ENCODE measurements at places on chromosomes 4 and X. TPM values are rescaled to one million over a fixed set of nuclear protein-coding genes. Genes with fewer than 3 reads are reported as not detected.

GRCh38 chr4:38493066-38493465, 170.9 kb upstream of the KLF3 start:
- no peak overlapping the region for H3K4me3 ChIP-seq
- H3K36me3 ChIP-seq = no peaks in the 10 kb centered on the region
- H3K27ac ChIP-seq = no peak overlapping the region
- no peaks in the 10 kb centered on the region for H3K27me3 ChIP-seq

DNA sequence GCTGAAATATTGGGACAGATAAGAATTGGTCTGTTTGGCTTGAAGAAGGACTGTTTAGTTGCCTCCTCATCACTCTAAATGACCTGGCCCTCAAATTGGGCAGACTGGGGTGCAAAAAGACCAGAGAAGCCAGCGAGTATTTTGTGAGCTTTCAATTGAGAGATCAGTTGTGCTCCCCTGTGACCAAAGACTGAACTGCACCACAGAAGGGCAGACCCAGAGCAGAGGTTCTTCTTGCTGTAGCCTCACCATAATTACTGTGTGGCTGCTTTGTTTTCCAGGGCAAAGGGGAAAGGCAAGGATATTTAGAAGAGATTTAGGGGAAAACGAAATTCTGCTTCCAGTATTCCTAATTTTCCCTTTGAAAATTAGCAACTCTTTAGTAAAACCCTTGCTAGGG, 104.0 kb upstream of the MBNL3 start:
- no peaks in the 10 kb centered on the region for H3K27me3 ChIP-seq
- DNase-seq = no peak
- H3K4me1 ChIP-seq = no peaks in the 10 kb centered on the region
- H3K27ac ChIP-seq = no peak overlapping the region
- no peaks in the 10 kb centered on the region for H3K36me3 ChIP-seq
- no peak overlapping the region for H3K4me3 ChIP-seq

GRCh38 chr4:26342328-26343037, 21.7 kb downstream of the RBPJ start:
- peaks cover 26% of the 10 kb centered on the region for H3K4me1 ChIP-seq
- H3K27ac ChIP-seq = no peak overlapping the region
- no peaks in the 10 kb centered on the region for H3K27me3 ChIP-seq
- no peak for DNase-seq
- H3K36me3 ChIP-seq = no peaks in the 10 kb centered on the region
- H3K4me3 ChIP-seq = no peak overlapping the region

DNA sequence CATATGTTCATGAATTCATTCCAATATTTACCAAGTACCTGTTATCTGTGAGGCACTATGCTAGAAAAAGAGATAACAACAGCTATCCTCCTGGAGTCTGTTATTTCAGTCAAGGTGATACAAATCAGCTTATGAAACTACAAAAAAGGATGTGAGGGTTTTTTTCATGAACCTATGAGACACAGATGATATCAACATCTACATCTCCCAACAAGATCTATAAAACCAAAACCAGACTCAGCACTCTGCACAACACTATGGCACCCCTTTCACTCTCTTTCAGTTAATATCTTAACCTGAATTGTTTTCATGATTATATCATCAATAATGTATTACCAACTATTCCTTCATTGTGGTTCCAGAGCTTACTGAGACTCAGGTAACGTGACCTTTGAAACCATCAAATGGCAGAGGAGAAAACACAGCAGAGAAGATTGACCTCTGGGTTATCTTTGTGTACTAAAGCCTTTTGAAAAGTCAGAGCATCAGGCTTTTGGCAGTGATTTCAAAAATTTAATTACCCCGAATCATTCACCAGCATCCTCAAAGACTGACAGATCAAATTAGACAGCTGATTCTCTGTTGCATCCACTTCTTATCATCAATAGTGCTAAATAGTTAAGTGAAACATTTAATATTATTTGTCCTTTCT, 244.6 kb upstream of the FTHL17 start:
- H3K27me3 ChIP-seq = no peaks in the 10 kb centered on the region
- no peak for DNase-seq
- no peak overlapping the region for H3K4me3 ChIP-seq

DNA sequence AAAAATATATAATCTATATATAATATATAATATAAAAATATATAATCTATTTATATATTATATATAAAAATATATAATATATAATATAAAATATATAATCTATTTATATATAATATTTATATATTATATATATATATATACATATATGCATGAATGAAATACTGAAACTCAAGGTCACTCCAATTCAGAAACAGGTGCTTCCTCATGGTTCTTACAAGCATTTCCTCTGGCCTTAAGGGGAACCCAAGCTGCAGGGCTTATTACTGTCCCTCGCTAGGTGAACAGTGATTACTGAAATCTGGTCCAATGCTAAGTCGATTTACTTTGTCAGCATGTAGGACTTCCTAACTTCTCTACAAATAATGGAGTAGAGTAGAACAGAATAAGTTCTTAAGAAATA, 174.3 kb downstream of the GPM6A start:
- no peak overlapping the region for H3K27ac ChIP-seq
- H3K36me3 ChIP-seq = no peaks in the 10 kb centered on the region
- no peak overlapping the region for H3K4me3 ChIP-seq
- no peaks in the 10 kb centered on the region for H3K27me3 ChIP-seq

DNA sequence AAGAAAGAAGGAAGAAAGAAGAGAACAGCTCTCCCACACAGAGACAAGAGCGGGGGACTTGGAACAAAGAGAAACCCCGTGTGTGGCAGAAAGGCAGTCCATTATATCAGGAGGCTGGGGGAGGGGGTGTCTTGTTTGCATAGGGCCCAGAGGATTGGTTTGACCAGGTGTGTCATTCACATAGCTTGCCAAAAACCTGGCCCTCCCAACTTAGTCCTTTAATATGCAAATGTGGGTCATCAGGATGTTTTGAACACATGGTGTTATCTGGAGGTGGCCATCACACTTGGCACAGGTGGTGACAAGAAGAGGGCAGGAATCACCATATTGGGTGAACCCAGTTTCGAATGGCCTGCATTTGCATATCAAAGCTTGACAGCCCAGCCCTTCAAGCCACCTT, 111.7 kb downstream of the LINC00632 start:
- no peak for DNase-seq
- no peaks in the 10 kb centered on the region for H3K4me1 ChIP-seq
- no peak overlapping the region for H3K27ac ChIP-seq
- peaks cover 12% of the 10 kb centered on the region for H3K27me3 ChIP-seq
- no peak overlapping the region for H3K4me3 ChIP-seq
- no peaks in the 10 kb centered on the region for H3K36me3 ChIP-seq

- no peak for DNase-seq
- H3K27me3 ChIP-seq = no peaks in the 10 kb centered on the region
- H3K36me3 ChIP-seq = no peaks in the 10 kb centered on the region
These were observed 58.5 kb downstream of the ASMT start for GRCh38 chrX:1673337-1673736.

DNA sequence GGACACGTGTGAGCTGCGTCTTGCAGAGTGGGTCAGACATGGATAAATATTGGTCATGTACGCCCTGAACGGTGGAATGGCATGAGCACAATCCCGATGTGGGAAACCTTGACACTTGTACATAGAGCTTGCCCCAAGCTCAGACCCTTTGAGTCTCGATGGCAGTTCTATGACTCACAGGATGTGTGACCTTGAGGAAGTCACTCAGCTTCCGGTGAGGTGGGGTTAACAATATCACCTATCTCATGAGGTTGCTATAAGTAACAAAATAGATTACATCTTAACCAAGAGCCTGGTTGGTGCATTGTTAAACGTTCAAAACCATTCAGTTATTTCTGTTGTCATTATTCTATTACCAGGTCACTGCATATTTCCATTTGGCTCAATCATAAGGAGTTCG, 109.1 kb upstream of the TBL1X start:
- no peaks in the 10 kb centered on the region for H3K36me3 ChIP-seq
- H3K4me3 ChIP-seq = no peak overlapping the region

DNA sequence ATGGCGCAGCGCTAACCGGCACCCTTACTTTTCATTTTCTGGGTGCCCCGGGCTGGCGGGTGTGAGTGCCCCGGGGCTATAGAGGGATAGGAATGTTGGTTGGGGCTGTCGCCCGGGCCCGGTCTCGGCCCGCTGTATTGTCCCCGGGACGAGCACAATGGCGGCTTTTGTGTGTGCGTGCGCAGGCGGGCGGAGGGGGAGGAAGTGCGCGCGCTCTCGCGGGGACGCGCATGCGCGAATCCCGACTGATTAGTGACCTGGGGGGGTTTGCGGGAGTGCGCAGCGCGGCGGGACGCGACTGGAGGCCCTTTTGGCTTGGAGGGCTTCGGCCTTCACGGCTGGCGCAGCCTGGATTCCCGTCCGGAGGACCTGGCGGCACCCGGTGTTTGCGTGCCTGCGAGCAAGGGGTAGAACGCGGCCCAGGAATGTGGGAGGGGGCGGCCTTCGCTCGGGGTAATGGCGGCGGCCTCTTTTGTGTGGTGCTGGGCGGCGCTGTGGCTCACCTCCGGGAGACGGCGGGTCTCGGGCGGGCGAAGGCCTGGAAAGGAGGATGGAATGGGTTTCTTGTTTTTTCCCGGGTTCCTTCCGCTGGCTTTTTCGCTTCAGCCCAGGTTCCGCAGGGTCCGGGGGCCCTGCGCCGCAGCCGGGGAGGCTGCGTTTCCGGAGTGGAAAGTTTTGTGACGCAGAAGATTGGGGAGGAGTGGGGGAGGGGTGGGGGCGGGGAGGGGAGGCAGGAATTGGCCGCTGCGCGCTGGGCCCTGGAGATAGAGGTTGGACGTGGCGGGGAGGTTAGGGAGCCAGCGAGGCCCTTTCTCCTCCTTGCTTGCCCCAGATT, 618 bp downstream of the DDX3X start:
- peak overlapping the region; percentile 96 for H3K4me3 ChIP-seq
- DNase-seq = peak; percentile 75
- peak overlapping the region; percentile 100 for H3K27ac ChIP-seq
- no peaks in the 10 kb centered on the region for H3K36me3 ChIP-seq
- no peaks in the 10 kb centered on the region for H3K4me1 ChIP-seq

DNA sequence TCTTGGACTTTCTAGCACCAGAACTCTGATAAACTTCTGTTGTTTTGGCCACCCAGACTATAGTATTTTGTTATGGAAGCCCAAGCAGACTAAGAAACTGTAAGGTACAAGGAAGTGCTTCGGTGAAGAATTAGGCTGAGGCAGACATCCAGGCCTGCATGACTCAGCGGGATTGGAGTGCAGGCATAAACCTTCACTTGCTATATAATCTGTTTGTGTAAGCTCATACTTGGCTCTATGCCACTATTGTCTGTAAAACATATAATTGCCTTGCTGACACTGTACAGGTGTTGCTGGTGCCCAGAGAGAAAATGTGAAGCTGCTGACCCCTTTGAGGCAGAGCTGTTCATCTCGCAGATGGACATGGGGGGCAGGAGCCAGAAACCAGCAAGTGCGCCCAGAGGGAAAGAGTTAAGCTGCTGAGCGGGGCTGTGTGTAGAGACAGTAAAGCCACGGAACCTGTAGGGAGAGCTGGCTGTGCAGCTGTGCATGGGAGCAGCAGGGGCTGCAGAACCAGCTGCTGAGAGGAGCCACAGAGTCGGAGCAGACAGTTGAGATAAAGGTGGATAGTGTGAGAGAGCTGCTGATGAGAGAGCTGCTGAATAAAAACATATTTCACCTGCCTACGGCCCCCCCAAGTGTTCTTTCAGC, 96.2 kb downstream of the RBM46 start:
- no peak overlapping the region for H3K4me3 ChIP-seq
- H3K36me3 ChIP-seq = no peaks in the 10 kb centered on the region
- H3K27ac ChIP-seq = no peak overlapping the region
- no peak for DNase-seq

- H3K36me3 ChIP-seq = no peaks in the 10 kb centered on the region
- H3K4me3 ChIP-seq = no peak overlapping the region
- no peaks in the 10 kb centered on the region for H3K4me1 ChIP-seq
- no peak overlapping the region for H3K27ac ChIP-seq
- H3K27me3 ChIP-seq = no peaks in the 10 kb centered on the region
- DNase-seq = no peak
These were observed 40.4 kb downstream of the PCDH7 start for GRCh38 chr4:30760551-30760950.

GRCh38 chr4:25402521-25402920, 25.5 kb downstream of the ANAPC4 start:
- no peak overlapping the region for H3K27ac ChIP-seq
- H3K4me3 ChIP-seq = no peak overlapping the region
- DNase-seq = no peak
- H3K36me3 ChIP-seq = no peaks in the 10 kb centered on the region
- no peaks in the 10 kb centered on the region for H3K4me1 ChIP-seq
- H3K27me3 ChIP-seq = no peaks in the 10 kb centered on the region

DNA sequence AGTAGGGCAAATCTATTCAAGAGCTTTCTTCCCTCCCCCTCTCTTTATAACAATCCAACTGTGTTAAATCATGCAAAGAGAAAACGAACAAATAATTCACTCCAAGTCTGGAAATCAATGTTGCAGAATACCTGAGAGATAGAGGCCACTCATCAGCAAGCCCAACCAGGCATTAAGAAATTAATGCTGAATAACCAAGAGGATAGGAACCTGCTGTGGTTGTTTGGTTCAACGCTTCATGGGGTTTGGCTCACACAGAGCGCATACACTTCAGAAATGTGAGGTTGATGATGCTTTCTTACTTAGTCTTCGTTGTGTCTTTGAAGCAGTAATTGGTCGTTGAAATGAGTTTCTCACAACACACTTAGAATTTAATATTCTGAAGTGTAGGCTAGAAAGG, 1540.0 kb upstream of the PABPC4L start:
- H3K27me3 ChIP-seq = no peaks in the 10 kb centered on the region
- H3K4me1 ChIP-seq = no peaks in the 10 kb centered on the region
- H3K36me3 ChIP-seq = no peaks in the 10 kb centered on the region
- DNase-seq = no peak

DNA sequence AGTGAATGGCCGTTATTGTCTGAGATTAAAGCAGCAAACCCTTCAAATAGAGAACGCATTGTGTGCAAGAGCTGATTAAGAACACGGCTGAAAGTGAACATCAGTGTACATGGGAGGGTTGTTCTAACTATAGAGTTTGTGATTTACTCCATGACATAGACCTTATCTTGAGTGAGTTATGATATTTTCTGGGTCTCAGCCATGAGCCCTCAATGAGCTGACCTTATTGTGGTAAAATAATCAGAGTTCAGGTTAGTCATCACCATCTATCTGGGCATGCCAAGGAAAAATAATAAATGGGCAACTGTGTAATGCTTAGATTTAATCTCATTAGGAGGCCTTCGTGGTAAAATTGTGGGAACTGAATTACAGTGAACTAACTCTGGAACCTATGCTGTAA, 33.2 kb upstream of the CLDN24 start:
- no peaks in the 10 kb centered on the region for H3K36me3 ChIP-seq
- DNase-seq = no peak
- no peak overlapping the region for H3K27ac ChIP-seq
- no peaks in the 10 kb centered on the region for H3K4me1 ChIP-seq
- H3K27me3 ChIP-seq = no peaks in the 10 kb centered on the region

ARL9 gene
- total RNA-seq = 0.60 TPM

KCNIP4 gene
- total RNA-seq = not detected

RWDD4 gene
- total RNA-seq = 19.8 TPM

DDX53 gene
- not detected for total RNA-seq

TBL1X gene
- 25.2 TPM for total RNA-seq

MAGEC1 gene
- not detected for total RNA-seq

S100P gene
- total RNA-seq = not detected

SSX4 gene
- not detected for total RNA-seq

MAB21L2 gene
- 0.20 TPM for total RNA-seq

ENPP6 gene
- 32.0 TPM for total RNA-seq

PNMA6F gene
- total RNA-seq = not detected

SRPX2 gene
- 51.0 TPM for total RNA-seq

PPP4R3C gene
- total RNA-seq = not detected

BTK gene
- total RNA-seq = 6.0 TPM

BMX gene
- 5.9 TPM for total RNA-seq
